NCI-H774 (cell line): ENCODE measurements at places on chromosomes 6 and 20.

GRCh38 chr6:143293523-143293922 lies 157.0 kb downstream of the ADAT2 start:
- no peak for DNase-seq

- no peak for DNase-seq
These were observed 171.1 kb upstream of the RGS17 start for GRCh38 chr6:153302133-153302532.

DNA sequence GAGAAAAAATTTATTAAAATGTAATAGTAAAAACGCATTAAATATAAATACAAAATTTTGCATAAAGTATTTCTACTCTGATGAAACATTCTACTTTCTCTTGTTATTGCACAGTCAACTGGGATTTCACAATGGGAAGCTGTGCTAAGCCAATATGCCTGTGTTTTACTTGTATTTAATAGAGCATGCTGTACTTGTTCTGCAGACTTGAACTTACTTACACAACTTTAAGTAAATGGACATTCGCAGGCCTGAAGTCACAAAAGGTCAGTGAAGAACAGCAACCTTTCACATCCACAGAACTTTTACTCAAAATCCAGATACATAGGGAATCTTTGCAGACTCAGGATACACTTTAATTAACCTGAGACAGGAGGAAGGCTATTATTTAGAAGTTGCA lies 409.5 kb downstream of the BTBD3 start:
- no peak for DNase-seq

- no peak for DNase-seq
These were observed 6.5 kb downstream of the OCSTAMP start for GRCh38 chr20:46543959-46544358.

- DNase-seq = no peak
These were observed 10.7 kb upstream of the KCNK15 start for GRCh38 chr20:44734938-44735337.

- no peak for DNase-seq
These were observed 447.7 kb upstream of the CDH4 start for GRCh38 chr20:60804240-60804917.

DNA sequence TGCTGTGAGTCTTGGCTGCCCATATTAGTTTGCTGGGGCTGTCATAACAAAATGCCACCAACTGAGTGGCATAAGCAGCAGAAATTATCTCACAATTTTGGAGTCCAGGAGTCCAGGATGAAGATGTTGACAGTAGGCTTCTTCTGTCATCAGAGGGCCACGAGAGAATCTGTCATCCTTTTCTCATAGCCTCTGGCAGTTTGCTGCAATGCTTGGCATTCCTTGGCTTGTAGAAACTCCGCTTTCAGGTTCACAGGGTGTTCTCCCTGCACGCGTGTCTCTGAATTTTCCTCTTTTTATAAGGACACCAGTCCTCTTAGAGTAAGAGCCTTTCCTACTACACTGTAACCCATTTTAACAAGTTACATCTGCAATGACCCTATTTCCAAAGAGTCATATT lies 838.4 kb downstream of the TFAP2A start:
- DNase-seq = no peak

- DNase-seq = no peak
These were observed 88.3 kb downstream of the BMP2 start for GRCh38 chr20:6855796-6856195.

DNA sequence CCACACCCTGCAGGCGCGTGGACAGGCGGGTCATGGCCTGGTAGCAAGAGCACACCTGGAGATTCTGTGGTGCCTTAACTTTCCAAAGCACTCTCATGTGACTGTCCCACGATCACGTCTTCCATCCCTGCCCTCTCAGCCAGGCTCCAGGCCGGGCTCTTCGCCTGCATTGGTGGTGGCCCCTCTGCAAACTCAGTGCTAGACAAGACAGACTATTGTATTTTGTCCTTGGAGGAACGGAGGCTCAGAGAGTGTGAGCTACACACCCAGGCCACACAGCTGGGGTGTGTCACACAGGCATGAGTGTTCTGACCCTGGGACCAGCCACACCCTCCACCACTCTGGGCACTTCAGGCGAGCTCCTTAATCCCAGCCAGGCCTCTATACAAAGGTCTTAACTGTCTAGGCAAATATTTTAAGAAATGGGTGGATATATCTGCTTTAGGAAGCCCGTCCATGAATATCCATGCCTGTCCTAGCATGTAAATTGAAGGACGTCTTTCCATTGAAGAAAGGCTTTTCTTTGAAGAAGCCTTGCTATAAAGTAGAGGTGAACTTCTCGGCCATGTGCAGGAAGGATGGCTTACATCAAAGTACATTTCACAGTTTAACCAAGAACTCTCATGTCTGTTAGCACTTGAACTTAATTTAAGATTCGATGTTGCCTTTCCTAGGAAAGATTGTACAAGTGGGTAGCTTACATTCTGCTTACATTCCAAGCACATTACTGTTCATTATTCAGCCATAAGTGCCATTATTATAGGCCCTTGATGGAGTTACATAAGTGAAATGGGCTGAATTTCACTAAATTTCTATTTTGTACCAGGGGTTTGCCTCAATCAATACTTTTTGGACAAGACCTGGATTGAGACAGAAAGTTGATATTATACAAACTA lies 263.9 kb downstream of the DLL1 start:
- no peak for DNase-seq

GRCh38 chr6:25997921-25998320 lies 35.3 kb downstream of the TRIM38 start:
- DNase-seq = no peak

DNA sequence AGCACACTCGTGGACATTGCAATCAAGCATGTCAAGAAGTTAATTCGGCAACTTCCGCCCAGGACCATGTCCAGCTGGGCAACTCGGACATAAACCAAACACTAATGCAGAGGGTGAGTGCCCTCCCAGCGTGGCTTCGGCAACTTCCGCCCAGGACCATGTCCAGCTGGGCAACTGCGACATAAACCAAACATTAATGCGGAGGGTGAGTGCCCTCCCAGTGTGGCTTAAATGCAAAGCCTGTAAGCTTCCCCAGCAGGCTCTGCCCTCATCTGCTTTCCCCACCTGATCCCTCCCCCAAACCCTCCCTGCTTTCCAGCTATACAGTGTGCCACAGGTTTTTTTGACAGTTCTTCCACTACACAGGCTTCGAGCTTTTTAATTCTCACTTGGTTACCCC lies 143.4 kb downstream of the PXDC1 start:
- no peak for DNase-seq

GRCh38 chr20:295804-296203 lies 1.6 kb upstream of the ZCCHC3 start:
- no peak for DNase-seq

- DNase-seq = no peak
These were observed 307.2 kb downstream of the HIVEP2 start for GRCh38 chr6:142637624-142638351.

DNA sequence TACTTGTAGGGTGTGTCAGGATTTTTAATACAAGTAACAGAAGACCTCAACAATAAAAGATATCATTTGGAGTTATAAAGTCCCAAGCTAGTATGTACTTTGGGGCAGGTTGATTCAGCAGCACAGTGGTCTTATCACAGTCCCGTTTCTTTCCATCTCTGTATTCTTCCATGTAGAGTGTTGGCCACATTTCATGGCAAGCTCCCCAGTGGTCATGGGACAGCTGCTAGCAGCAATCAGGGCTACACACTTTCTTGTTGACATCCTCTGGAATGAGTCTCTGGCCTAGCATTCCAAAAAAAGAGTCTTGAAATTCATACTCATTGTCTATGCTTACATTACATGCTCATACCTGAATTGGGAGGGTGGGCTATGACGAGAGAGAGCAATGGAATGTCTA lies 53.2 kb downstream of the SOBP start:
- DNase-seq = no peak

GRCh38 chr6:39206250-39206721 lies 23.0 kb downstream of the KCNK5 start:
- DNase-seq = no peak

- no peak for DNase-seq
These were observed 45.3 kb upstream of the SIRPG start for GRCh38 chr20:1702855-1703254.

- no peak for DNase-seq
These were observed 19.2 kb downstream of the BPIFA1 start for GRCh38 chr20:33255005-33255404.

GRCh38 chr6:127317388-127318128 lies 25.9 kb downstream of the ECHDC1 start:
- DNase-seq = no peak

DNA sequence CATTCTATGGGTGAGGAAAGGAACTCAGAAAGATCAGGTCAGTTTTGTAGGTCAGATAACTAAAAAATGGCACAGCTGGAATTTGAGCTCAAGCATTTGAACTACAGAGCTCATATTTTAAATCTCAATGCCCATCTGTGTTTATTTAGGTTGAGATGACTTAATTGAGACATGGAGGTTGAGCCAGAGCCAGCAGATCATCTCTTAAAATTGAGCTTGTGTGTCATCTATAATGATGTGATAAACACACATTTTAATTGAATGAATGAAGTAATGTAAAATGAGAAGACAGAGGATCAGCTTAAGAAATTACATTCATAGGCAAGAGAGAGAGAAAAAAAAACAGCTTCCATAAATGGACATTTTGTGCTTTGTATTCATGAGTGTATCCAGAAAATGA lies 3.7 kb downstream of the MANEA start:
- no peak for DNase-seq

GRCh38 chr20:44399446-44399845 lies 43.9 kb downstream of the HNF4A start:
- DNase-seq = no peak

DNA sequence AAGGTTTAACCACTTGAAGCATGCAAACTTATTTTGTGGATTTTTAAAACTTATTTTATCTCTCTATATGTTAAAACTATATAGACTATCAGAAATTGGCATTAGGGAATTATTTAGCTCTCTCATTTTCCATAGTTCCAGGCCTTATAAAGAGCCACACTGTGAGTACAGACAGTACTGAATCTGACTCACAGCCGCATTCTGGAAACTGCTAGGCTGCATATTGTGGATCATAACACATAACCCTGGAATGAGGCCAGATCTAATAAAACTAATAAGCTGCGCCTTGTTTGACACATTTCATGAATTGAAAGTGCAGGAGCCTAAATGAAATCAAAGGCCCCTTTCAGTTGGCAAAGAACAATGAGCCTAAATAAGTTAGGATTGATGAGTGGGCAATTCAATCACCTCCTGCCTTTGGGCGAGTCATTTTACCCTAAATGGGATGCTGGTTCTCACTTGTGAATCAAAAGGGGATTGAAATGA lies 308.4 kb downstream of the PACRG start:
- DNase-seq = no peak

DNA sequence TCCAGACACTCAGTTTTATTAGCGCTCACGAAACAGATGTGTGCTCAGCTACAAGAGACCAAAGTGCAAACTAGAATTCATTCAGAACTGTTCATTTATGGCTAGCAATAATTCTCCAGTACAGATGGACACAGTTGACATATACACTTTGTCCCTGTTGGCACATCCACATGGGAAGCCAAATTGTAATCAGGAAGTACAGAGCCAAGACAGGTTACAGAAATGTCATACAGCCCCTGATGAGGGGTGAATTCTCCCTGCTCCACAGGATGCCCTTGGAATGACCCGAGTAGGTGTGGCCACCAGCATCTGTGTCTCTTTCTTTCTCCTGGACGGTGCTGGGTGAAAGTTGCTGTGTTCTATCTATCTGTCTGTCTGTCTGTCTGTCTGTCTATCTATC lies 7.6 kb downstream of the DHX35 start:
- no peak for DNase-seq

DNA sequence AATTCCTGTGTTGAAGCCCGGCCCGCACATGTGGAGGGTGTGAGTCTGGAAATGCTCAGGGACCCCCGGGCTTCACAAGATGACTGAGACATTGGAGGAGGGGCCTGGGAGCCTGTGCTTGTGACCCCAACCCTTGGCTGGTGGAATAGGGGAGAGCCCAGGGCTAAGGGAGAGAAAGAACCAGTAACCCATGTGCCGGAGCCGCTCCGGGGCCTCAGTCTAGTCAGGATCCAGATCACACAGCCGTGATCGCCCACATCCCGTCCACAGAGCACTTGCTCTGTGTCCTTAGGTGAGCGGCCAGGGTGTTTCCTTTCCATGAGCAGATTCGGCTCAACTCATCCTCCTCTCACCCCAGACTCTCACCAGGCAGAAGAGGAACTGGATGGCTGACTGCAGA lies 152.3 kb upstream of the RPS6KA2 start:
- no peak for DNase-seq

DNA sequence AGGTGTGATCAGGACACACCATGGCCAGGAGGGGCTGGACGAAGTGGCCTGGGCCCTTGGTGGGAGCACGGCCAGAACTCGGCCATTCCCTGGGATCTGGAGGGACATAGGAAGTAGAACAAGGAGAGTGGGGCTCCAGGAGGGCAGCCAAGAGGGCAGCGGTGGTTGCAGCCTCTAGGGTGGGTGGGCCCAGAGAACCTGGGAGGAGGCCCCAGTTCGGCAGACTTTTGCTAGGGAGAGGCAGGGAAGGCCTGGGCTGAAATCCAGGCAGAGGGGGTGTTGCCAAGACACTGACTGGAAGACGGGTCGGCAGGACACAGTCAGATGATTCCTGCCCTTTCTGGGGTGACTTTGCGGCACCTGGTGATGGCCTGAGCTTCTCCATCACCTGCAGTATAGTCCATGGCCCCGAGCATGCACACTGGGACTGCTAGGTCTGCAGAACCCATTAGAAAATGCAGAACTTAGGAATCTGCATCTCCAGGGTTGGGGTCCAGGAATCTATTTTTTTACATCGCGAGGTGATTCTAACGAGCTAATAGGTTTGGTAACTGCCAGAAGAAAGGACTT lies 224.8 kb downstream of the SYNDIG1 start:
- DNase-seq = no peak

DNA sequence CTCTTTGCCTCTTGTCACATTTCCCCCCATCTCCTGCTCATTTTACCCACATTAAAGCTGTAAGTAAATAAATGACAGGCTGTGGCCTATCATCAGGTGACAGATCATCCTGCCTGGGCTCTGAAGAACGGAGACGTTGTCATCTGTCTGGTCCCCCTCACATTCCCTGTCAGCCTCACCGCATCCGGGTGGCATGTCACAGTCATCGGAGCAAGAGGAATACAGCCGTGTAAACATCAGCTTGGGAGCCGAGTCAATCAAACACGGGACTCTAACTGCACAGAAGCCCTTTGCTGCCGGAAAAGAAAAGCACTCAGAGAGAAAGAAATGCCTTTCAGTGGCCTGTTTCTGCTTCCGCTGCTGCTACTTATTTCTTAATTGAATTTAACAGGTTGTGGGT lies 371.9 kb upstream of the ID4 start:
- no peak for DNase-seq

DNA sequence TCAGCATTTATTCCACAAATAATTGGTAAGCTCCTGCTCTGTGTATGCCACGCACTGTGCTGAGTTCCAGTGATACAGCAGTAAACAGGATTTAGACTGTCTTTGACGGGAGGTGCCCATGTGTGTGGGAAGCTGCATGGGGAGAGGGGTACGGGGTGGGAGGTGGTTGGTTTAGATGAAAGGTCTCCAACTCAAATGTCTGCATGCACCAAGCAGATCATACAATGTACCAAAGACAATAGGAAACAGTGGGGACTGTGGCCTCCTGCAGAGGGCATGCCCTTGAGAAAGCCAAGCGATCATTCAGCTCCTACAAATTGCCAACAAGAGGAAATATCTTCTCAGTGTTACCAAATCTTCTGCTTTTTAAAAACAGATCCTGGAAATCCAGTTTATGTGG lies 36.1 kb downstream of the SLC22A2 start:
- no peak for DNase-seq
